ENCODE measurements at places on chromosomes 6 and 20.

- no peak for DNase-seq
Measured at GRCh38 chr6:55836945-55837344, 38.4 kb downstream of the BMP5 start.

DNA sequence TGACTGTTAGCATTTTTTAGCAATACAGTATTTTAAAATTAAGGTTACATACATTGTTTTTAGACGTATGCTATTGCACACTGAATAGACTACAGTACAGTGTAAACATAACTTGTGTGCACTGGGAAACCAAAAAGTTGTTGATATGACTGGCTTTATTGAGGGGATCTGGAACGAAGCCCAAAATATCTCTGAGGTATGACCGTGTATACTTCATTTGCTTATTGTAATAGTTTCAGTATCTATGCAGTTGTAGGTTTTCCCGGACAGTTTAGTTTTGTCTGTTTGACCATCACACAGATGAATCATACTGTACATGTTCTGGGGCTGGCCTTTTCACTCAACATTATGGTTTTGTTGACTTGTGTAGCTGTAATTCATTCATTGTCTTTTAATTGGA is 6.9 kb upstream of the ZBTB12 start:
- no peak for DNase-seq

GRCh38 chr6:45491048-45491735 is 113.5 kb upstream of the SUPT3H start:
- no peak for DNase-seq

DNA sequence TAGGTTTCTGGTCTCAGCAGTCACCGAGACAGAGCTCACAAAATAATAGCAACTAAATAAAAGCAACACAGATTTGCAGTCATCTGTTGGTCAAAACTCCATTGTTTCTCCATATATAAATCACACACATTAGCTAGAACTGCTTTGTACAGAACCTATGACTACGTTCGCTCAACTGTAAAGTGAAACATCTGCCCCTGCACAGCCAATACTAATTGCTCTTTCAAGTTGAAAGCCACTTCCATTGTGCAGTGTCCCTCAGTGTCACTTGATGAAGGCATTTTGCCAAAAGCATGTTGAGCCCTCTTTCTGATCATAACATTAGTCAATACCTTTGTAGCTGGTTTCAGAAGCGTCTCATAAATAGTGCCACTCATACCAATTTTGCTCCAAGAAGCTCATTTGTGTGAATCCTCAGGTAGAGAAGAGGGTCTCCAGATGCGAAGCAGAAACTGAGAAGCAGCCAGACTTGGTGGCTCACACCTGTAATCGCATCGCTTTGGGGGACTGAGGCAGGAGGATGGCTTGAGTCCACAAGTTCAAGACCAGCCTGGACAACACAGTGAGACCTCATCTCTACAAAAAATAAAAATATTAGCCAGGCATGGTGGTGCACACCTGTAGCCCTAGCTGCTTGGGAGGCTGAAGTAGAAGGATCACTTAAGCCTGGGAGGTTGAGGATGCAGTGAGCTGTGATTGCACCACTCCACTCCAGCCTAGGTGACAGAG is 68.9 kb downstream of the PERP start:
- no peak for DNase-seq

GRCh38 chr6:144853603-144854002 is 568.5 kb downstream of the UTRN start:
- DNase-seq = no peak

DNA sequence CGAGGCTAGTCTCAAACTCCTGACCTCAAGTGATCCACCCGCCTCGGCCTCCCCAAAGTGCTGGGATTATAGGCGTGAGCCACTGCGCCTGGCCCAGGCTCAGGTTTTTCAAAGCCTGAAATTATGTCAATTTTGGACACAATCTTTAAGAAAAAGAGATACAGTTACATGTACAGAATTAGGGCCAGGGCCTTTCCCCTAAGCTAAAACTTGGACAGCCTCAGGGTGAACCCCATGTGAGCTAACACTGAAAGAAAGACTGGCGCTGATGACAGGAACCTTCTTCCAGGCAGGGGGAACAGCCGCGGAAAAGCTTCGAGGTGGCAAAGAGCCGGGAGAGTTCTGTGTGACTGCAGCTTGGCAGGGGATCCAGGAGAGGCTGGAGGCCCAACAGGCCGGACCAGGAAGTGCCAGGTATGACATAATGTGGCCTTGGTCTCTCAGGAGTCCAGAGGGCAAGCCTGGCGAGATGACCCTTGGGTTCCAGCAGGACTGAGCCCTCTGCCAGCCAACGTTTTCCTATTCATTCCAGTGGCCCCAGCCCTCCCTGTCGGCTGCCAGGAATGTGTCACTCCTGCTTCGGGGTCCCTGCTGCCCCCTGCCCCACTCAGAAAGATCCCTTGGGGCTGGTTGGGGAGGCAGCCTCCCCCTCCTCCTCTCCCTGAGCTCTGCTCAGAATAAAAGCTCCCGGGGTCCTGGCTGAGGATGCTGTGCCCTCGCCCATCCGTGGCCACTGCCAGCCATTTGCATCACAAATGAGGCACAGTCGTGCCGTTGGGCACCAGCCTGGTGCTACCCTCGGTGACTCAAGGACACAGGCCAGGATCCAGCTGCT is 37.3 kb downstream of the RBM38 start:
- DNase-seq = no peak

- DNase-seq = no peak
Measured at GRCh38 chr6:38493931-38494547, 145.7 kb downstream of the BTBD9 start.

DNA sequence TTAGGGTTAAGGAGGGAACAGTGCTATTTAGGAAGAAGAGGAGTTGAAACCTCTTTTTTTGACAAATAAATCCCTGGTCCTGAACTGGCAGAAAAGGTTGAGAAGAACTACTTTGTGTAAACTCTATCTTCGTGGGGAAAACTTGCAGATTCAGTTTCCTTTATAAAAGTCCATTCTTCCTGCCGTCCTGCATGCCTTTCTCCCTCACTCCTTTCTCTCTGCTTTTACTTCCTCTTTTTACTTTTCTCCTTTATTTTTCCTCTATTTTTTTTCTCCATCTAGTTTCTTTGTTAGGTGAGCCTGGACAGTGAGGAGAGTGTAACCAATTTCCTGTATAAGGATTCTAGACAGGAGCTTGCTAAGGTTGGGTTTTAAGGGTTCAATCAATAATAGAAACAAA is 52.7 kb downstream of the TPBG start:
- no peak for DNase-seq

DNA sequence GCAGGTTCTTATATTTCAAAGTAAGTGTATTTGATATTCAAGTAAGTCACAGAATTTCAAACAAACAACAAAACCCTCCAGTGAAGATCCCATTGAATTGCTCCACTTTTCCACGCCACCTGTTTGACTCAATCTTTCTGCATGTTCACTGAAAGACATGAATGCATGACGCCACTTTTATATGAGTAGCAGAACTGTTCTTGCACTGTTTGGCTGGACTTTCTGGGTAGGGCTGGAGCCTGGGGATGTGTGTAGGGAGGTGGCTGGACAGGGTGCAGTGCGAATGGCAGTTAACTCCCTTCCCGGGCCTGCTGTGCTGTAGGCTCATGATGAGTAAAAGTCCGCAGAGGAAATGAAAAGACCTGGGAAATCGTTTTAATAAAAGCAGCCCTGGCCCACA is 39.7 kb downstream of the IL20RA start:
- DNase-seq = no peak

DNA sequence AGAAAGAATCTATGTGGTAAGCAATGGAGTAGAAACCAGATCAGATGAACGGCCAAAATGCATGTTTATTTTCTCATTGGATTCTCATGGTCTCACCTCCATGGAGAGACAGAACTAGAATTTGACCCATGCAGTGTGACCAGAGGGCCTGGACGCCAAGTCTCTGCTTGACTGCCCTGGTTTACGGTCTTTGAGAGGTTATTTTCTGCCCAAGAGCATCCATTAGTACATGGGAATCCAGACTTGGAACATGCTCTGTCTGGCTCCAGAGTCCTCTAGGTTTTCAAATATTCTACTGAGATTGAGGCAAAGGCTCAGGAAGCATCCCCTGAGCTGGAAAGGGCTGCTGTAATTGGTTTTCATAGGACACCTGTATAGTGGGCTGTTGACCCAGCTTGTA is 45.5 kb upstream of the UST start:
- no peak for DNase-seq

DNA sequence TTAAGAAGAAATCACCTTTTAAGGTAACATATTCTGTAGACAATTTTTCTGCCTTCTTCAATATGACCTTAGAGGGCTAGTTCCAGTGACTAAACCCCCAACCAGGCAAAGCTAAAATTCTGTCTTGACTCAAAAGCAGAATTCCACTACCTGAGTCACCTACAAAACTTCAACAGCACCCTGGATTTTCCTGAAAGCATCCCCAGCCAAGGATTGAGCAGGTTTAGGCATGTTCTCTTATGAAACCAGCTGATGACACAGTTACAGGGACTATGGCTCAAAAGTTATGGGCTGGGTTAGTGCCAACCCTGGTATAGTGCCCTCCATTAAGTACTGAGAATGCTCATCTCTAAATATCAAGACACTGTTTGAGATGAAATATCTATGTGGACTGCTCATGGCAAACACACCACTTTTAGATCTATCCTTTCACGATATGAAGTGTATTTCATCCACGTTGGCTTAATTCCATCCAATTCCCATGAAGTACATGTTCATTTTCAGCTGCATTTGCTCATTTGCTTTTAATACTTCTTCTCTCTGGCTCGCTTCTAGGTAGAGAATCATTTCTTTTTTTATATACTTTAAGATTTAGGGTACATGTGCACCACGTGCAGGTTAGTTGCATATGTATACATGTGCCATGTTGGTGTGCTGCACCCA is 53.6 kb upstream of the TNFAIP3 start:
- DNase-seq = no peak

- no peak for DNase-seq
Measured at GRCh38 chr6:45533386-45533785, 155.7 kb upstream of the SUPT3H start.

DNA sequence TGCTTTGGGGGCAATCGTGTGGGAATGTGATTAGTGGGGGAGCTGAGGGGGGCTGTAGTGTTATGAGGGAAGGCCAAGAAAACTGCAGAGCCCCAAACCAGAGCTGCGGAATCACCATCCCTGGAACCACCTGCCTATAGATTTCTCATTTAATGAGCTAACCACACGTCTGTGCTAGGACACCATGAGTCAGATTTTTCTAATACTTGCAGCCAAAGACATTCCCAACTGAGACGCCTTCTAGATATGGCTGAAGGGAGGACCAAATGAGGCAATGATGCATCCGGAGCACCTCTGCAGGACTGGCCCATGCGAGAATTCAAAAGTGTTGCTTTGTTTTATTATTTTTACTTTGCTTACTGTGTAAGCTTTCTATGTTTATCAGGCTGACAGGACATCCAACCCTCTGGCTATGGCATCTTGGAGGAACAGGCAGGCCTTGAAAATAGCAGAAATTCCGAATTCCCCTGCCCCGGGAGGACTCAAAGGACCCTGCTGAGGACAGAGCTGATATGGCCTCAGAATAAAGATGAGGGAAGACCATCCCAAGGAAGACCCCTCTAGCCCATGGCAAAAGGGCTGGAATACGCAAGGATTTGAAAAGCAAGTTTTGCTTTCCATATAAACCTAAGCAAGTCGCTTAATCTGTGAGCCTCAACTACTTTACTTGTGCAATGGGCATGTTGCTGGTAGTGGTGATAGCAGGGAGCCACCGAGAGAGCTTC is 3.1 kb upstream of the PTGIS start:
- no peak for DNase-seq

GRCh38 chr6:25606151-25606550 is 45.9 kb upstream of the SCGN start:
- no peak for DNase-seq

Data from D721Med (cell line).